Jurkat, Clone E6-1 (cell line): ENCODE measurements at places on chromosomes 1 and 21.
A peak's percentile ranks its signal among the peaks of the same experiment; 100 is the strongest.

DNA sequence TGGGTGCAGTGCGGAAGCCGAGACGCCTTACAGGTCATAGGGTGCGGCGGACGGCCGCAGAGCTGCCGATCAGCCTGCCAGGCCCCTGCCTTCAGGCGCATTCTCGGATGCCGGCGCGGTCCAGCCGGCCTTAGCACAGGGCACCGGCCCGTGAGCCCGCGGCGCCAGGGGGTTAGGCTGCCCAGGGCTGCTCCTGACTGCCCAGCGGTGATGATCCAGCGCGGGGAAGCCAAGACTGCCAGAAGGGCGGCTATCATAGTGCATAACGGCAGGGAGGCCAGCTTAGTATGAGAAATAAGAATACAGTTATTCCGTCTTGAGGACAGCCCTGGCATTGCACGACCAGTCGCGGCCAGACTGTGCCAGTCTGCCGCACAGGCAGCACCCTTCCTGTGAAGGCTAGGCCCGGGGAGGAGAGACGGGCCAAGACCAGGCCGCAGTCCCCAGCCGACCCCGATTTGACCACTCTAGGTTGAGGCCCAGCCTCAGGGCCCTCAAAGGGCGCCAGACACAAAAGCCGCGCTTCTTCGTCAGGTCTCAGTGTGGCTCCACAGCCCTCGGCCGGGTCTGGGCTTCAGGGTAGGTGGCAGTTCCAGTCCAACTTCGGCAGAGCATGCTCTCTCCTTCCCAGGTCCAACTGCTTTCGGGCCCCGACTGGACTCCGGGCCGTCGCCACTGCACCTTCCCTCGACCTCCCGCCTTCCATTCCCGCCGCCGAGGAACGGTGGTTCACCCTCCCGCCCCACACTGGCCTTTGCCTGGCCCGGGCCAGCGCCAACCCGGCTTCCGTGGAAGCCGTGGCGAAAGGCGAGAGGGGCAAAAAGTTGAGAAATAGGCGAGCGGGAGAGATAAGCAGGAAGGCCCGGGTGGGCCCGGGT, 829 bp downstream of the ALX3 start:
- DNase-seq, result no peak

DNA sequence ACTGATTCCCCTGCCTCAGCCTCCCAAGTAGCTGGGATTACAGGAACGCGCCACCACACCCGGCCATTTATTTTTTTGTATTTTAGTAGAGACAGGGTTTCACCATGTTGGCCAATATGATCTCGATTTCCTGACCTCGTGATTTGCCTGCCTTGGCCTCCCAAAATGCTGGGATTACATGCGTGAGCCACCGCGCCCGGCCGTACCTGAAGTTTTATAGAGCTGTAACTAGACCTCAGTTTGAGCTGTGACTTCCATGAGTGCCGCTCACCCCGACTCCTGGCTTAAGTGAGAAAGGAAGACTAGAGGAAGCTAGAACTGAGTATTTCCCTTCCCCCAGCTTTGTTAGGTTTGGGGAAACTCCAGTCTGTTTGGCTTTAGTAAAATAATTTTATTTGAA, 1283.1 kb downstream of the KCNT2 start:
- DNase-seq, result no peak

DNA sequence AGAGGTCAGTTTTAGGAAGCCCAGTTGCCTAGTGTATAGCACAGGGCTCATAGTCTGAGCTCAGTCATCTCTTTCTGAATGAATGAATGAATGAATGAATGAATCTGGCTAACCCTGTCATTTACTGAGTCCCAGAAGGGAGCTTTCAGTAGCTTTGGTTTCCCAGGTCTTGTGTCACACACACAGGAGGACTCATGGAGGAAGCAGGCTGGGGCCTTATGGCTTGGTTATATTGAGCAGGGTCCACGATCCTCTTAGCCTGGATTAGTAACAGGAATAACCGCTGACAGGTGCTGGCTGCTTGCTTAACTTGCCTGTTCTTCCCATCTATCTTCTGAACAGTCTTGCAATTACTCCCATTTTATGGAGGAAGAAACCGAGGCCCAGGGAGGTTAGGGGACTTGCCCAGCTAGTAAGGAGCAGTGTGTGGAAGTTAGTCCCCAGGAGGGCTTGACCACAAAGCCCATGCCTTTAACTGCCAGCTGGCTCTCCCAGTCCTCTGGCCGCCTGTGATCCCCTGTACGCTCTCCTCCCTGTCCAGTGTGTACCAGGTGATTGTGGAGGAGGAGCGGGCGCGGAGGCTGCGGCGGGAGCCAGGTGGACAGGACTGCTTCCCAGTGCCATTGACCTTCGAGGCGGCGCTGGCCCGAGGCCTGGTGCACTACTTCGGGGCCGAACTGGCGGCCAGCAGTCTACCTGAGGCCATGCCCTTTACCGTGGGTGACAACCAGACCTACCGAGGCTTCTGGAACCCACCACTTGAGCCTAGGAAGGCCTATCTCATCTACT, 46.0 kb downstream of the PTPRU start:
- DNase-seq, result no peak

GRCh38 chr1:30048905-30049304, 674.5 kb downstream of the MATN1 start:
- no peak for DNase-seq

- peak; percentile 96 for DNase-seq
These were observed 34.7 kb downstream of the RGSL1 start for GRCh38 chr1:182484531-182485257.

DNA sequence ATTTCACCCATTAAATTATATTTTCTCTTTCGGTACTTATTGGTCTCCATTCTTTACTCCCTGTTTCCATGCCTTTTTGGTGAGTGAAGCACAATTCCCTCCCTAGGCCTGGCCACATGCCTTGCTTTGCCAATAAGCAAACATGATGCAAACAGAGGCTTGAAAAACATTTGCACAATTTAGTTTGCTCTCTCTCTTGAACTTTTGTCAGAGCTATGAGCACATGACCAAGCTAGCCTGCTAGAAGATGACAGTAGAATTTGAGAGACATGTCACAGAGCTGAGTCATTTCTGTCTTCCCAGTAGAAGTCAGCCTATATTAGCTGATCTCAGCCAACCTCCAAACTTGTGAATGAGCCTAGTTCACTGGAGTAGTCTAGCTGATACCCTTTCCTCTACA, 24.6 kb downstream of the ANGPTL3 start:
- DNase-seq, result no peak

GRCh38 chr1:202349206-202349928, 868 bp downstream of the PPP1R12B start:
- DNase-seq, result no peak

DNA sequence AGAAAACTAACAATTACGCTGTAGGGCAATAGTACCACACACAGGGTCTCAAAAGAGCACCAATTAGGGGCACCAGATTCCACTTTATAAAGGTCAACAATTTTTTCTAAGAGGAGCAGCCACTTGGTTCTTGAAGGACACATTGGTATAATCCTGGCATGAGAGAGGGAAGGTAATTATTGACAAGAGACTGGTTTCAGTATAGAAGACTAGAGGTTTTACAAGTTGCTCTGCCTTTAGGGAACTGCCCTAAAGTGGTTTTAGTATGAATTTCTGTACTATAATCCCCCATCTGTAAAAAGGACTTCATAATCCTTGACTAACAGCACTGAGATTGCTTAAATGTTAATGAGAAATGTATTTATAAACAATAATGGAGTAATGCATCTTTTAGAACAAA, 648.5 kb upstream of the PTBP2 start:
- DNase-seq, result no peak

GRCh38 chr1:78475888-78476610, 14.7 kb upstream of the PTGFR start:
- no peak for DNase-seq

GRCh38 chr1:112247961-112248360, 148.1 kb upstream of the CTTNBP2NL start:
- no peak for DNase-seq

- DNase-seq, result no peak
These were observed at the start of gene TTC22 for GRCh38 chr1:54800899-54801759. Gene TTC22, minus strand, starts transcription at chr1:54801323. Its CDS starts 160 bp downstream, at chr1:54801163.

DNA sequence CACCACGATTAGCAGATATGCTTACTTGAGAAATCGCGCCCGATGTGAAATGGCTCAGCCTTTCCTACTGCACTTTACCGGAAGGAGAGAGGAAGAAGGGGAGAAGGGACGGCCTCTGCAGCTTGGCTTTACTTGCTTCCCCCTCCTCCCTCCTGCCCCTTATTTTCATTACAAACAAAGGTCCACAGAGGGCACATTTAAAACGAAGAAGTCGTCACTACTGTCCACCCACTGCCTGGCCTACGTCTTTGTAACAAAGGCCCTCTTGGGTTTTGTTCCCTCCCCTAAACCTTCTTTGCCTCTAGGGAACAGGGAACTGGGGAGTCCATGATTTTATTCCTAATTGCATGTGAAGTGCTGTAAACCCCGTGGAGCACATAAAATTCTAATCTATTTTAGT, 308.5 kb downstream of the LMX1A start:
- DNase-seq, result no peak

- peak; percentile 42 for DNase-seq
These were observed 23.6 kb downstream of the LAMC2 start for GRCh38 chr1:183209533-183210158.

DNA sequence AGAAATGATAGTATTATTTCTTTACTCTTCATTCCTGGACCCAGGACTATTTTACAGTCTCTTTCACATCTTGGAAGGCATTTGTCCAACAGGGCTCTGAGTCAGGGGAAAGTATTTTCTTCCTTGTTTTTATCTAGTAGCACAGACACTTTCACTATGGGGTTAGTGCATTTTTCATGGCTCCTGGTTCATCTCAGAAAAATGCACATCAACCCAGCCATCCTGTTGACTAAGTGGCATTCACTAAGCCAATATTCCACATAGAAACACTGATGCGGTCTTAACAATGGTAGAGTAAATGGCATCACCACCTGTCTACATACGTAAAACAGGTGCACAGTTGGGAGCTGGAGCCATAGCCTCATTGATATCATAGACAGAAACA, 87.4 kb upstream of the C1orf21 start:
- DNase-seq, result no peak

GRCh38 chr1:205495237-205495823, 9.1 kb upstream of the CDK18 start:
- DNase-seq, result no peak

- no peak for DNase-seq
These were observed 57.0 kb downstream of the PTP4A2 start for GRCh38 chr1:31880957-31881687.

- no peak for DNase-seq
These were observed 58.6 kb downstream of the MAST2 start for GRCh38 chr1:45862008-45862407.

GRCh38 chr1:230863449-230863848, 4.9 kb downstream of the C1orf198 start:
- peak; percentile 10 for DNase-seq

- DNase-seq, result no peak
These were observed 356.2 kb upstream of the TMPRSS15 start for GRCh38 chr21:18759751-18760161.

GRCh38 chr21:18832950-18833349, 429.4 kb upstream of the TMPRSS15 start:
- no peak for DNase-seq

DNA sequence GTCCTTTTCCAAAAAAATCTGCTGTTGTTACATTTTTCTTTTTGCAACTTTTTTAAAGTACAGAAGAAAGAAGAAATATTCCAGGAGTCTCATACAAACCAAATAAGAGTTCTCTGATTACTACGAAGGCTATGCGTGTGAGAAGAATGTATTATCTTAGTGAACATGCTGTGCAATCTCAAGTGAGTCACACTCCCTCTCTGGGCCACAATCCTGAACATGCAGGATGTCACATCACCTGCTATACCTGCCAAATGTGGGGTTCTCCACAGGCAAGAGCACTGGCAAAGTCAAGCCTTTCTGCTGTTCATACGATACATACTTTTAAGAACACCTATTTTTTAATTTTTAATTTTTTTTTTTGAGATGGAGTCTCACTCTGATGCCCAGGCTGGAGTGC, 21.7 kb upstream of the TRIM63 start:
- DNase-seq, result no peak

DNA sequence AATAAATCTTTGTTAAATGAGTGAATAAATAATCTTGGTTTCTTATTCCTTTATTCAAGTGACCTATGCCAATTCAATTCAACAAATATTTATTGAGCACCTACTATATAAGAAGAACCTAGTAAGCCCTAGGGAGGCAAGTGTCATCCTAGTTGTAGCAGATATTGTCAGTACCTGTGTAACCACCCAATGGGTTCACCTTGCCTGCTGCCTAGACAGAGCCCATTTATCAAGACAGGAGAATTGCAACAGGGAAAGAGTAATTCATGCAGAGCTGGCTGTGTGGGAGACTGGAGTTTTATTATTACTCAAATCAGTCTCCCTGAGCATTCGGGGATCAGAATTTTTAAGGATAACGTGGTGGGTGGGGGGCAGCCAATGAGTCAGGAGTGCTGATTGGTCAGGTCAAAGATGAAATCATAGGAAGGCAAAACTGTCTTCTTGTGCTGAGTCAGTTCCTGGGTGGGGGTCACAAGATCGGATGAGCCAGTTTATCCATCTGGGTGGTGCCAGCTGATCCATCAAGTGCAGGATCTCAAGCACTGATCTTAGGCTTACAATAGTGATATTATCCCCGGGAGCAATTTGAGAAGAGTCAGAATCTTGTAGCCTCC, 53.8 kb upstream of the KCNA3 start:
- no peak for DNase-seq

GRCh38 chr1:7374563-7375160, 396.4 kb upstream of the VAMP3 start:
- DNase-seq, result no peak

DNA sequence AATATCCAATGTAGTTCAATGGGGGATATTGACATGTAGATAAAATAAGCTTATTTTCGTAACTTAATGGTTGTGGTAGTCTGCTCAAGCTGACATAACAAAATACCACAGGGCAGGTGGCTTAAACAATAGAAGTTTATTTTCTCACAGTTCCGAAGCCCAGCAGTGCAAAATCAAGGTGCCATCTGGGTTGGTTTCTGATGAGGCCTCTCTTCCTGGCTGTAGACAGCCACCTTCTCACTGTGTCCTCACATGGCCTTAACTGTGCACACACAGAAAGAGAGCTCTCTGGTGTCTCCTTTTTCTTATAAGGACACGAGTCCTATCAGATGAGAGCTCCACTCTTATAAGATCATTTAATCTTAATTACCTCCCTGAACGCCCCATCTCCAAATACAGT, 64.8 kb upstream of the IPO9 start:
- no peak for DNase-seq

DNA sequence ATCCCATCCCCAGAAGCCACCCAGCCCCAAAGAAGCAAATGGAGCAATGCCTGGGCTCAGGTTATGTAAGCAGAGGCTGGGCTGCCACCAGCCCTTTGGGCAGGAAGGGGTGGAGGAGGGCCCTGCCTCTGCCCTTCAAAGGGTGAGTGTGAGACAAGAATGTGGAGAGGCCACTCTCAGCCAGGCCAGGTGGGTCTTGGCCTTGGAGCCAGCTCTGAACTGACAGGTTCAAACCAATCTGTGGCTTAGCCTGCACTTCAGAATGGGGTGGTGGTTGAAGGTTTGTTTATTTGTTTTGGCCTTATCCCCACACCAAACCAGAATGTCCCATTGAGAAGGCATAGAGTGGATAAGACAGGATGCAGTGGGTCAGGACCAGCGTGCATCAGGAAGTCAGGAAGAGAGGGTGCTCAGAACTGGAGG, 29.8 kb downstream of the C1orf116 start:
- DNase-seq, result no peak

GRCh38 chr1:168792592-168793125, 63.7 kb upstream of the DPT start:
- DNase-seq, result no peak
